ENCODE measurements at places on chromosomes 12 and 14.
A peak's percentile ranks its signal among the peaks of the same experiment; 100 is the strongest.

GRCh38 chr14:96938946-96939345 is 141.8 kb downstream of the VRK1 start:
- no peak for DNase-seq

DNA sequence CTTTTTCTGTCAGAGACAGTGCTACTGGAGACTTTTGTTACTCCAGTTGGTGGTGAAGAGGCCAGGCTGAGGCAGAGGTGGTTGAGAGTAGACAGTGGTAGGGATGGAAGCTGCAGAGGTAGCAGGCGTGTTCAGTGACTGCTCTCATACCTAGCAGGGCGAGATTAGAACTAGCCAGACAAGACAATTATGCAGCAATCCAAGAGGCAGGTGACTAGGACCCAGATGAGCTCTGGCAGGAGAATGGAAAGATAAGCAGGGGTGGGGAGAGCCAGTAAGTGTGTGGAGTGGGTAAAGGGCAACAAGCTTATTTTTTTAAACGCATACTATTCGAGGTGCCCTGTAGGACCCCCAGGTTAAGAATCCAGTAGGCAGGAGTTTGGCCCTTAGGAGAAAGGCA is 4.8 kb downstream of the PPP1R36 start:
- DNase-seq: no peak

DNA sequence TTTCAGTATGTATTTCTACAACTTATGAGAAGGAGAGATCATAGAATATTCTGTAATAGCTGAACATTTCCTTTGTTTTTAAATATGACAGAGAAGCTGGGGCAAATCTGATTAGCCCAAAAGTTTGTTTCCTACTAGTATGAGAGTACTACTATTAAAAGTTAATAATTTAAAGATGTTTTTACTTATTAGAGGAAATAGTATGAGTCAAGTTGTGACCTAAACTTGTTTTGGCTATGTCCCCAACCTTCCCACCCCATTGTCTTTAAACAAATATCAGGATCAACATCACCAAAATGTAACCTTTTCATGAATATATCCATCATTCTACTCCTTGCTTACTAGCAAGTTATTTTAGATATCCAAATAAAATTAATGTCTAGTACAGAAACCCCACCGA is 10.5 kb downstream of the GNPNAT1 start:
- no peak for DNase-seq

GRCh38 chr14:91749868-91750267 is 18.0 kb upstream of the CATSPERB start:
- DNase-seq: no peak

GRCh38 chr14:77026166-77026929 is 2.2 kb downstream of the IRF2BPL start:
- DNase-seq: peak; percentile 51

- no peak for DNase-seq
Measured at GRCh38 chr14:71536927-71537772, 395.1 kb upstream of the RGS6 start.

DNA sequence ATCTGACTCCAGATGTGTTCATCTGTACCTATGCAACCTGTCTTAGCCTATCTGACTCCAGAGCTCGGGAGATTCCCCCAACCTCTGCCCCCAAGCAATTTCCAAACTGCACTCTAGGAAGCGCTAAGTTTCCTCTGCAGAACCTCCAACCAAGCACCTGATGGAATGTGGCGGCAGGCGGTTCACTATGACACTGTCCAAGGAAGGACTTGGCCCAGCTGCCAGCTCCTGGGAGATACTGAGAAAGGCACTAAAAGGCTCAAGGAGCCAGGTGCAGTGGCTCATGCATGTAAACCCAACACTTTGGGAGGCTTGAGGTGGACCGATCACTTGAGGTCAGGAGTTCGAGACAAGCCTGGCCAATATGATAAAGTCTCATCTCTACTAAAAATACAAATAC is 244.0 kb downstream of the BCL11B start:
- DNase-seq: no peak

GRCh38 chr12:119565404-119565803 is 28.2 kb upstream of the TMEM233 start:
- DNase-seq: no peak

DNA sequence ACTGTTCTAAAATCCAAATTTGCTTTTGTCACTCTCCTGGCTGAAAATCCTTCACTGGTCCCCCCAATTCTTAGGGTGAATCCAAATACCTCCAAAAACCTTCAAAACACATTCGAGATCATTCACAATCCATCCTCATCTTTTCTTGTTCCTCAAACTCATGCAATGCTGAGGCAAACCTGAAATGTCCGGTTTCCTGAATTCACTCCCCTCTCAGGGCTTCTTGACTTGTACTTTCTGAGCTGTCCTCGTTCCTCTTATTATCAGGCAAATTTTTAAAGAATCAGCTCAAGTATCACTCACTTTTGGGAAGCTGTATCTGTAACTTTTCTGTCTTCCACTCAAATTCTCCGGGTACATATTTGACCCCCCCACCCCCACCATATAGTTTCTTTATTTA is 84.9 kb upstream of the DUSP6 start:
- DNase-seq: no peak

- DNase-seq: no peak
Measured at GRCh38 chr14:26344596-26344995, 253.2 kb downstream of the NOVA1 start.

GRCh38 chr14:93997916-93998870 is 1.1 kb downstream of the CCDC197 start:
- DNase-seq: no peak

DNA sequence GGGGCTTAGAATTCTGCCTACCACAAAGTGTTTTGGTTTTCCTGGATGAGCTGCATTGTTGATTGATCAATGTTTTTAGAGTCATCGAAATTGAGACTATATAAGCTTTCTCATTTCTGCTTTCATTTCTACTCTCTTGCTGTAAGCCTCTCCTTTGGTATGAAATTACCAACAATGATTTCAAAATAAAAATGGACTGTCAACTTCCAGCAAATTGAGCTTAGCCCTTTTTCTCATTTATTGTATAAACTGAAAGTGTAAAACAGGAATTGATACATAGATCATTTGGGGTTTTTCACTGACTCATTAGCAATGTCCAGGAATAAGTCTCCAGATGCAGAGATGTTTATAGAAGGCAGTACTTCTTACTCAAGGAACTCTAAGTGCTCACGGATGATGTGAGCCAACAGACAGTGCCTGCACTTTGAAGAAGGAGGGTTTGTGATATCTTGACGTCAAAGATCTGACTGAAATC is 20.0 kb upstream of the PCNX1 start:
- DNase-seq: peak; percentile 46

GRCh38 chr14:75597149-75597548 is 18.7 kb downstream of the FLVCR2 start:
- no peak for DNase-seq

GRCh38 chr14:53896726-53897125 is 59.9 kb downstream of the BMP4 start:
- no peak for DNase-seq

DNA sequence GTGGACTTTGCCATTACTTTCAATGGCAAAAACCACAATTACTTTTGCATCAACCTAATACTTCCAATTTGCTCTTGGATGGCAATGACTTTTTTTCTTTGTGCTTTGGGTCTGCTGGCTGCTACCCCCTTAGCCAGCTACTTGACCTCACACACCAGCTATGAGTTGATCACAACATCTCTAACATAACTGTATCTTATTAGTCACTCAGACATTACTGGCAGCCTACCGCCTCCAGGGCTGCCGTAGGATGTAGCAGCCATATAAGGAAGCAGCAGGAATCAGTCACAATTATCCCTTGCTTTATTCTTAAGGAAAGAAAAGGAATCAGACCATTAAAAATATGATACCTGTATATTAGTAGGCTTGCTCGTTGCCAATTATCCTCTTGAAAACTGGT is 260.5 kb downstream of the ADAMTS20 start:
- DNase-seq: peak; percentile 83

GRCh38 chr14:59292028-59292427 is 103.6 kb downstream of the DAAM1 start:
- no peak for DNase-seq

GRCh38 chr12:12598864-12599263 is 12.8 kb upstream of the CREBL2 start:
- no peak for DNase-seq

- peak; percentile 44 for DNase-seq
Measured at GRCh38 chr14:45426685-45427282, 173.8 kb upstream of the MIS18BP1 start.
